Aorta (tissue), 5 donors: ENCODE measurements at places on chromosomes 5 and 9. TPM values are rescaled to one million over a fixed set of nuclear protein-coding genes. Genes with fewer than 3 reads are reported as not detected.

DNA sequence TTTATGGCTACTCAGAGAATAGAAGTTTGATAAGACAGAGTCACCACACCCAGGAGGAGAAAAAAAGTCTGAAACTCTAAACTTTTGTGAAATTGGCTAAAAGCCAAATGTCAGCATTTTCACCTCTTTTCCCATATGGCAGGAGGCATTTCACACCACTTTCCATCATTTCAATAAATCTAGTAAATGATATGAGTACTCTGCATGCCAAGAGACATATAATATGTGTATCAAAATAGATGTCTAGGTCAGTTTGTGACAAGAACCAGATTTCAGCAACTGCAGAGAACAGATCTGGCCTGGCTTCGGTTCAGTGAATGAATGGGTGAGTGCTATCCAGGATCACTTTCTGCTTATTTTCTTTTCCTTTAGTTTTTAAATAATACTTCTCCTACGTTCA lies 470.8 kb downstream of the ENC1 start:
- peaks cover 3% of the 10 kb centered on the region for H3K4me1 ChIP-seq
- H3K27me3 ChIP-seq, result no peaks in the 10 kb centered on the region
- H3K36me3 ChIP-seq, result no peaks in the 10 kb centered on the region
- H3K4me3 ChIP-seq, result no peak overlapping the region
- H3K27ac ChIP-seq, result no peak overlapping the region

DNA sequence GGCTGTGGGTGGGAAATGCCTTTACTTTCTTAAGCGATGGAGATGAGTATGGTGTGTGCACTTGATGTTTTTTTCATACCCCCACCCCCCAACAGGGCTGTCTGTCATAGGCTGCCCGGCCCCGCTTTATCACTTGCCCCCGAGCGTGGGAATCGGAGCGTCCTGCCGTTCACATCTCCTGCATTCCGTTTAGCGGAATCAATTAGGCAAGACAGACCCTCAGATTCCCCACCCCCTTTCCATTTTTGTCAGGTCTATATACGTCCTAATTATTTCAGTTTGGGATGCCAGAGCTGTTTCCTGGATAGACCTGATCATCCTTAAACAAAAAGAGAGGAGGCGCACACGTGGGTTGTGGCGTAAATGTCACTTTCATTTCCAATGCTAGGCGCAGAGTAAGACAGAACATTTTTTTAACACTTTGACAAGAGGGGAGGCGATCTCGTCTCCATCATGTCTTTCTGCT lies 217.2 kb downstream of the MEF2C start:
- peaks cover 12% of the 10 kb centered on the region for H3K27me3 ChIP-seq
- H3K4me1 ChIP-seq, result no peaks in the 10 kb centered on the region
- no peak overlapping the region for H3K27ac ChIP-seq
- no peaks in the 10 kb centered on the region for H3K36me3 ChIP-seq

GRCh38 chr5:50401336-50401735 lies 39.8 kb downstream of the EMB start:
- H3K27ac ChIP-seq, result no peak overlapping the region
- H3K4me3 ChIP-seq, result no peak overlapping the region
- DNase-seq, result no peak

GRCh38 chr5:139183502-139183901 lies 14.7 kb downstream of the SIL1 start:
- H3K27me3 ChIP-seq, result no peaks in the 10 kb centered on the region
- H3K36me3 ChIP-seq, result no peaks in the 10 kb centered on the region
- no peak overlapping the region for H3K4me3 ChIP-seq

The RETREG1 gene
- 9.7 TPM for total RNA-seq

DNA sequence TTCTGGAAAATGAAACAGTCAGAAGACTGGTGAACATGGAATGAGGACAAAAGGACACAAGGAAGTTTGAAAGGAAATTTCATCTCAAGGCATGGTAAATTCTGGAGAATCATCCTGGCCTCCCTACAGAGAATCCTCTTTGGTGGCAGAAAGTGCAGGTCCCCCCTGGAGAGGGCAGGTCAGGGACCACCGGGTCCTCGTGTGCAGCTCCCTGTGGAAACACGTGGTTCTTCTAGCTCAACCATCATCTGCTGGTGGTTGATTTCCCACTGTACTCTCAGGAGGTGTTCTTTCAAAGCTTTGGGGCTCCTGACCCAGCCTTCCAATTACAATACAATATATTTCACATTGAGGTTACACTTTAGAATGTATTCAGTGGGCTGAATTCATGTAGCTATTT lies 2.6 kb upstream of the GTF3C5 start:
- no peak overlapping the region for H3K27ac ChIP-seq
- H3K36me3 ChIP-seq, result no peaks in the 10 kb centered on the region
- no peak overlapping the region for H3K4me3 ChIP-seq
- H3K27me3 ChIP-seq, result no peaks in the 10 kb centered on the region
- H3K4me1 ChIP-seq, result peaks cover 5% of the 10 kb centered on the region
- DNase-seq, result no peak

- no peak for DNase-seq
- no peaks in the 10 kb centered on the region for H3K4me1 ChIP-seq
- H3K36me3 ChIP-seq, result no peaks in the 10 kb centered on the region
- no peak overlapping the region for H3K4me3 ChIP-seq
Observed at GRCh38 chr5:94830520-94830919, 212.1 kb downstream of the SLF1 start.

The PCA3 gene
- total RNA-seq, result 0.32 TPM

- H3K36me3 ChIP-seq, result no peaks in the 10 kb centered on the region
- no peak overlapping the region for H3K4me3 ChIP-seq
- no peak overlapping the region for H3K27ac ChIP-seq
- H3K4me1 ChIP-seq, result peaks cover 5% of the 10 kb centered on the region
- DNase-seq, result no peak
Observed at GRCh38 chr9:120944948-120945347, 18.4 kb upstream of the TRAF1 start.

DNA sequence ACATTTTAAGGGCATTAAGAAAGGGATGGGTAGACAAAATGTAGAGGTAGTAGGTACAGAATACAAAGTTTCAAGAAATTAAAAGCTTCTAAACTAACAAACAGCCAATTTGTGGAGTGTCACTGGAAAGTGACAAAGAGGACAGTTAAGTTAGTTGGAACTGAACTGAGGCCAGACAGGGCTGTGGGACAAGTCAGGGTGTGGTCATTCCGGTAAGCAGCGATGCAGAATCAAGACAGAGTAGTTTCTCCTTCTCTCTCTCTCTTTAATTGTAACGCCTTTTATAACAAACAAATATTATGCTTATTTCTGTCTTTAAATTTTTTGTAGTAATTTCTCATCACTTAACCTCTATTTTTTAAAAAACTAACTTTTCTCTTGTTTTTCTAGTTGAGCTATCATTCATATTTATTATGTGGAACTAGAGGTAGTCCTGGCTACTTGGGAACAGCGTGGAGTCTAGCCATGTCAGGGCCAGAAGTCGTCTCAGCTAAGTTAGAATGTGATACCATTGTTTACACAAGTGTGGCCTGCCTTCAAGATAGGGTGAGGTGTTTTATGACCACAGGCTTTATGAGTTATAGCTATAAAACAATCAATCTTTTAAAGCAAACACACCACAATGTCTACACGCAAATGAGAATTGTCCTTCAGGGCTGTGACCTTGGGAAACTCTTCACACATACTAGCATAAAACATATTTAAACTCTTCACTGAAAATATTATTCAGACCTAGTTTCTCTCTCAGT lies 115.3 kb upstream of the CDKN2B start:
- H3K36me3 ChIP-seq, result no peaks in the 10 kb centered on the region
- no peaks in the 10 kb centered on the region for H3K4me1 ChIP-seq
- H3K4me3 ChIP-seq, result no peak overlapping the region
- no peak for DNase-seq
- peaks cover 2% of the 10 kb centered on the region for H3K27me3 ChIP-seq

The RBM18 gene
- 15.0 TPM for total RNA-seq

DNA sequence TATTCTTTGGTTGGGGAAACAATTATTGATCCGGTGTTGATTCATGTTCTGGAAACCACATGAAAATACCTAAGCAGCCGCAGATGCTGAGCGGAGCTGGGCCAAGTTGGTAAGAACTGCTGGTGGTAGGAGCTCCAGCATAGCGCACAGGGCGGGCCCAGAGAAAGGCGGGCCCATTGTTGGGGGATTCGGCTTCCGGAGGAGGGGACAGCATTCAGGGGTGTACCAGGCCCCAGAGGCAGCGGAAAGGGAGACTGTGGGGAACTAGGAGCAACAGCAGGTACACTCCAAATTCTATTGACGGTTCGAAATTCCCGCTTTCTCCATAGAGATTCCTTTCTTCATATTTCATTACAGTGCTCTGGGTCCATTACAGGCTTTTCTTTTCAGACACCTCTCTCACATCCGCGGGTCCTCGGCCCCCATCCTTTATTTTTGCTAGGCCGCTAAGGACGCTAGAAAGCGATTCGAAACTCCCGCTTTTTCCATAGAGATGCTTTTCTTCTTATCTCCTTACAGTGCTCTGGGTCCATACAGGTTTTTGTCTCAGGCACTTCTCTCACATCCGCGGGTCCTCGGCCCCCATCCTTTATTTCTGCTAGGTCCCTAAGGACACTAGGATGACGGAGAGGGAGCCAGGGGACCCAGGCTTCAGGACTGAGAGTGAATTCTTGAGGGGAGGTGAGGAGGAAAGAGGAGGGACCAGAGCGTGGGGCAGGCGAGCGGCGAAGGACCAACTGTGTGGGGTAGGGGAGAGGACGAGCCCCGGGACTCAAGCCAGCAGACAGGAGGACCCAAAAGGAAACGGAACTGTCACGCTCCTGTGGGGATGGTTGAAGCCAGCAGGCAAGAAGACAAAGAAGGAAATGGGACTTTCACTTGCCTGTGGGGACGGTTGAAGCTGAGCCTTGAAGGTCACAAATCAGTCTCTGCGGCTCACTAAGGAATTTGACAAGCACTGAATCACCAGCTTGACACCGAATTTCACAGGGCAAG lies at the start of gene CCDC152:
Gene CCDC152 (plus strand): TSS at position 213 of the 996 bp plus-strand sequence. CDS start 2,304 bp downstream, outside the sequence.
- peak; percentile 46 for DNase-seq
- no peaks in the 10 kb centered on the region for H3K4me1 ChIP-seq
- no peaks in the 10 kb centered on the region for H3K36me3 ChIP-seq
- peak within 1 kb of the TSS; percentile 44 for H3K4me3 ChIP-seq
- H3K27ac ChIP-seq, result no peak within 1 kb of the TSS

DNA sequence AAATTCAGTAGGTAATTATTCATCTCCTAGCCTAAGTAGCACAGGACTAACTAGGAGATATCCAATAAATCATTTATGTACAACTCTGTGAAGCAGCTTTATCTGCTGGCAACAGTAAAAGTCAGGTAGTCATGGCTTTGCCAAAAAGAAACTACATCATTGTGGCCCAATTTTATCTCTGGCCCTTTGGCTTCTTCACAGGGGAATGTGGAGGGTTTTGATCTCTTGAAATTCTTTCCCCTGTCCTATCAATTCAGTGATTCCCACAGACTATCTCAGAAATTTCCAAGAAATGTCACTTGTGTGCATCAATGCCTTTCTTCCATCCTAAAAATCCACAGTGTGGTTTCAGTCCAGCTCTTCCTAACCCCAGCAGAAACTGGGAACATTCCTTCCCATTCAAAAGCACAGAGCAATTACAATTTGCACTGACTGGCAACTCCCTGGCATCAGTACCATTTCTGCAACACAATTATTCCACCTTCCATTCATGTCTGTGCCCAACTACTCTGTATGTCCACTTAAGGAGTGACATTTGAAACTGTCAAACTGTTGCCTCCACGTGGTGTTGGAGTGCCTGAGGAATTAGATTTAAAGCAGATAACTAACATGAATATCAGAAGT lies 6.6 kb downstream of the CDC14B start:
- H3K27me3 ChIP-seq, result no peaks in the 10 kb centered on the region
- no peaks in the 10 kb centered on the region for H3K4me1 ChIP-seq
- DNase-seq, result no peak
- H3K4me3 ChIP-seq, result no peak overlapping the region
- no peaks in the 10 kb centered on the region for H3K36me3 ChIP-seq
- H3K27ac ChIP-seq, result peak overlapping the region; percentile 48

DNA sequence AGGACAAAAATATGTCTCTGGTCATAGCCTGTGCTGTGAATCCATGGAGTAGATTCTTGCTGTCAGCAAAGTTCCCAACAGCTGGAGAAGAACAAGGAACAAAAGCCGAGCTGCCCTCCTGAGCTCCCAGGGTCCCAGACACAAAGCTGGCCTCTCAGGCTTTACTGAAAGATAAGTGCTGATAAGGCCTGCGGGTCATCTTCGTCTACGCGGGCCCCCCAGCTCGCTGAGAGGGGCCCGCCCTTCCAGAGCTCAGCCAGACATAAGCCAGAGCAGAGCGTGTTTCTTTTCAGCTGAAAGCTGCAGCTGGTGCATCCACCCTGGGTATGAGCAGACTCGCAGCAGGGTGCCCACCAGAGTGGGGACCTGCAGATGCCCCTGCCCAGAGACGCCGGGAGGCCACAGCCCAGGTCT lies 84.7 kb downstream of the HSD17B3 start:
- no peaks in the 10 kb centered on the region for H3K4me1 ChIP-seq
- no peak for DNase-seq
- H3K4me3 ChIP-seq, result no peak overlapping the region
- no peaks in the 10 kb centered on the region for H3K27me3 ChIP-seq
- H3K36me3 ChIP-seq, result no peaks in the 10 kb centered on the region
- no peak overlapping the region for H3K27ac ChIP-seq

The PIK3R1 gene
- 63.4 TPM for total RNA-seq

- no peak overlapping the region for H3K27ac ChIP-seq
- H3K36me3 ChIP-seq, result no peaks in the 10 kb centered on the region
- no peak for DNase-seq
- H3K4me1 ChIP-seq, result no peaks in the 10 kb centered on the region
Observed at GRCh38 chr5:135545099-135545498, 9.3 kb upstream of the NEUROG1 start.

- DNase-seq, result no peak
- no peaks in the 10 kb centered on the region for H3K36me3 ChIP-seq
- no peaks in the 10 kb centered on the region for H3K4me1 ChIP-seq
Observed at GRCh38 chr9:76441551-76442322, 17.2 kb upstream of the GCNT1 start.

The CCNJL gene
- total RNA-seq, result 2.6 TPM

- peaks cover 2% of the 10 kb centered on the region for H3K36me3 ChIP-seq
Observed at GRCh38 chr9:37309136-37309535, 113.4 kb upstream of the GRHPR start.

DNA sequence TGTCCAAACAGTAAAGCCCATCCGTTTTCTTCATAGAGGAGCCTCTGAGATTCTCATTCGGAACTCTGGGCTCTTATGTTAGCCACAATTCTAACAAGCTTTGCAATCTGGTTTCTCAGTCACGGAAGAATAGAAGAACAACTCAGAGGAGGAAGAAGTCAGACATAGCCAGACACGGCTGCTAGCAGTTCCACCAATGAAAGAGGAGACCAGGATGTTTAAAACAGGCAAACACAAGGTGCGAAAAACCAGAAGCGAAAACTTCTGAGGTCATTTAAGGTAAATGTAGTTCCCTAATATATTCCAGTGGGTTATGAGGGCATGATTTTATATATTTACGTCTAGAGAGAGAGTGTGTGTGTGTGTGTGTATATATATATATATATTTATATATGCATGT lies 34.1 kb upstream of the GDNF start:
- no peaks in the 10 kb centered on the region for H3K4me1 ChIP-seq
- H3K4me3 ChIP-seq, result no peak overlapping the region
- no peaks in the 10 kb centered on the region for H3K36me3 ChIP-seq
- H3K27me3 ChIP-seq, result no peaks in the 10 kb centered on the region

The FYB1 gene
- 16.3 TPM for total RNA-seq

DNA sequence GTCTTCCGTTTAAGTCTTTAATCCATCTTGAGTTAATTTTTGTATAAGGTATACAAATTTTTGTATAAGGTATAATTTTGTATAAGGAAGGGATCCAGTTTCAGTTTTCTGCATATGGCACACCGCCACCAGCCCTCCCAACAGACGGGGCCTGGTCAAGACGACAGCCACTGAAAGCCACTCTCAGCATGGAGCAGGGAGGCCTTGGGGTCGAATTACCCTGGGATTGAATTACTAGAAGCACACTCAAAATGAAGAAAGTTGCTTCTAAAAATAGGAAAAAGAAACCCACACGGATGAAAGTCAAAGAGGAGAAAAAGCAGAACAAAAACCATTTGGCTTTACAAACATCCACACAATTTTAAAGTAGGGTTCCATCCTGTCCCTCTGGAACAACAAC lies 586.2 kb upstream of the ADAMTS16 start:
- no peak overlapping the region for H3K27ac ChIP-seq
- H3K4me1 ChIP-seq, result no peaks in the 10 kb centered on the region
- H3K4me3 ChIP-seq, result no peak overlapping the region
- DNase-seq, result no peak
